GM23248 (cell line): ENCODE measurements at places on chromosomes 3 and 15. TPM values are rescaled to one million over a fixed set of nuclear protein-coding genes. Genes with fewer than 3 reads are reported as not detected.
A peak's percentile ranks its signal among the peaks of the same experiment; 100 is the strongest.

DNA sequence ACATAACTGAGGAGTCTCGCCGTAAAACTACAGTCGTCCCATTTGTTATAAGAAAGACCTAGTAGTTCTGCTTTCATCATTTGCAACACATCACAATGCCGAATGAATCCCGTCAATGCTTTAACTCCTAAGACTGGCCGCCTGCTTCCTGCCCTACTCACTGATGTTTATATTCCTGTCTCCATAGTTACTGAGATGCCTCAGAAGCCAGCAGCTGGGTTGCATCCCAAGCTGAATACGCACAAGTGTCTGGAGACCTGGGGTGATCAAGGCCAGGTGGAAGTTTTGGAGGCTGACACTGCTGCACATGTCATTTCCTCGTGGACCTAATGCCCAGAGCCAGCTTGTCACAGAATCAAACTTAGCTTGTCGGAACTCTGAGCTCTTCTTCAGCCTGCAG lies 95.2 kb upstream of the UBE2E1 start:
- no peak for DNase-seq

DNA sequence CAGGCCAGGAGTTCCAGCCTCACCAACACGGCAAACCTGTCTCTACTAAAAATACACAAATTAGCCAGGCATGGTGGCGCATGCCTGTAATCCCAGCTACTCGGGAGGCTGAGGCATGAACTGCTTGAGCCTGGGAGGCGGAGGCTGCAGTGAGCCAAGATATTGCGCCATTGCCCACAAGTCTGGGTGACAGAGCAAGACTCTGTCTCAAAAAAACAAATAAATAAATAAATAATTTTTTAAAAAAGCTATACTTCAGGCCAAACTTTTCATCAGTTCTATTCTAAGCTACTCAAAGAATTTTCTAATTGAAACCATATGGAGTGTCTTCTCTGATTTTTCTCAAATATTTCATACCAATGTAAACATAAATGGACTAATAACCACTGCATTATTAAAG lies 43.5 kb downstream of the PHC3 start:
- DNase-seq: peak; percentile 38

DNA sequence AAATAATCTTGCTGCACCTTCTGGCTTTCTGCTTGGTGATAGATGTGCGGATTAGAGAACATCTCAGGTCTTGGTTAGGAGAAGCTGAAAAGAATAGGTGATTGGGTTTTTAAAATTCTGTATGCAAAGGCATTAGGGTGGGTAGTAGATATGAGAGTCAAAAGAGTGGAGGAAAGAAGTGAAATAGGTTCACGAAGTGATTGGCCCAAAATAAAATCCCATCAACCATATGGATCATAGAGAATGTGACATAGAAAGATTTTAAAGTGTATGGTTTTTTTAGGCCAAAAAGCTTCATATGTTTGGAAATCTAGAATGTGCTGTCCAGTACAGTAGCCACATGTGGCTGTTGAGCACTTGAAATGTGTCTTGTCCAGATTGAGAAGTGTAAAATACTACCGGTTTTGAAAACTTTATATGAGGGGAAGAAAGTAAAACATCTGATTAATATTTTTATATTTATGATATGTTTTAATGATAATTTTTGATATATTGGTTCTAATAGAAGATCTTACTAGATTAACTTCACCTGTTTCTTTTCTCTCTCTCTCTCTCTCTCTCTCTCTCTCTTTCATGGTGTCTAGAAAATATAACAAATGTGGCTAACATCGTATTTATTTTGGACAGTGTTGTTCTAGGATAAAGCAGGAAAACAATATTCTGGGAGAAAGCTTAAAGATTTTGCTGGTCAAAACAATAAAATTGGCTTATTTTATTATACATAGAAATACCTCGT lies 2.9 kb downstream of the MBNL1 start:
- DNase-seq: peak; percentile 40

C3orf49 gene
- polyA plus RNA-seq: not detected in 2 replicates

CPNE9 gene
- polyA plus RNA-seq: not detected in 2 replicates

CCDC51 gene
- 14.0 and 14.9 TPM in 2 replicates for polyA plus RNA-seq

DNA sequence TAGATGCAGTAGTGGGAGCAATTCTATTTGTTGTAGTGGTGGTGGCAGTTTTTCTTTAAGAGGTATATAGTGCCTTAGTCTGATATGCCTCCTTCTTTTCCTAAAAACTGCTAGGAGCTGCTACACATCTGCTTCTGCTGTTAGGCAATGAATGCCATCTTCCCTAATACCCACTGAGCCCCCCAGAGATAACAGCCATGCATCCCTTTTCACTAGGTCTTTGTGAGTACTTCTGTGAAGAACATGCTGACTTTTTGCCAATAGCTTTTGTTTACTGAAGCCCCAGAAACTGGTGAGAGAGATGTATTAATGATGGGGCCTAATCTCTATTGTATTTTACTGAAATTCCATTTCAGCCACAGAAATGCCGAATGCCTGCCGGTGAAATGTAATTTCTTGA lies 92.6 kb upstream of the CHL1 start:
- DNase-seq: no peak

DNA sequence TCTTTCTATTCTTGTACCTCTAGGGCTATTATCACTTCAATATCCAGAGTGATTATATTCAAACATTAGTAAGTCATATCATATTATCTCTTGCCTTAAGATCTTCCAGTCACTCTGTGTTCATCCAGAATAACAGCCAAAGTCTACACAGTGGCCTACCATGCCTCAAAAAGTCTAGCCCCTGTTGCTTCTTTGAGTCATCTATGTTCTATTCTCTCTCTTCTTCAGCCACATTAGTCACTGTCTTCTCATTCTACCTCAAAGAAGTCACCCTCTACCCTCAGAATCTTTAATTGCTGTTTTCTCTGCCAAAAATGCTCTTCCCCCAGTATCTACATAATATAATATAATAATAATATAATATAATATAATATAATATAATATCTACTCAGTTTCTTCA lies 356.0 kb downstream of the NLGN1 start:
- DNase-seq: peak; percentile 40

GRCh38 chr3:187951452-187952190 lies 202.3 kb upstream of the LPP start:
- peak; percentile 8 for DNase-seq

DNA sequence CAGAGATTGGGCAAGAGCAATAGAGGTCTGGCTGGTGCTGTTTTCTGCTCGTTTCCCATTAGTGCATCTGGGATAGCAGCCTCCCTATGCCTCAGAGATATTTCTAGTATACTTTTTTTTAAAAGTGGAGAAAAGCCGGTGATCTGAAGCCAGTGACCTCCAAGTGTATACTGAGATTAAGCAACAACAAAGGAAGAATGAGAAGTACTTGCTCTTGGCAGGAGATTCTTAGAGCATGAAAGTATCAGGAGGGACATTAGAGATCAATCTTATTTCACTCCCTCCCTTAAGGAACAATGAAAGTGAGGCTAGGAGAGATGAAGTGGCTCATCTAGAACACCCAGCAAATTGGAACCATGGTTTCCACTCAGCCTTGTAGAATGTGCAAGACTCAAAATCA lies 423.3 kb downstream of the SOX2 start:
- DNase-seq: no peak

AADACL2 gene
- polyA plus RNA-seq: not detected in 2 replicates

MUC20 gene
- polyA plus RNA-seq: not detected in 2 replicates

- DNase-seq: no peak
These were observed 225.2 kb downstream of the TCF12 start for GRCh38 chr15:57143511-57144078.

NEDD4 gene
- 9.9 and 11.0 TPM in 2 replicates for polyA plus RNA-seq

DNA sequence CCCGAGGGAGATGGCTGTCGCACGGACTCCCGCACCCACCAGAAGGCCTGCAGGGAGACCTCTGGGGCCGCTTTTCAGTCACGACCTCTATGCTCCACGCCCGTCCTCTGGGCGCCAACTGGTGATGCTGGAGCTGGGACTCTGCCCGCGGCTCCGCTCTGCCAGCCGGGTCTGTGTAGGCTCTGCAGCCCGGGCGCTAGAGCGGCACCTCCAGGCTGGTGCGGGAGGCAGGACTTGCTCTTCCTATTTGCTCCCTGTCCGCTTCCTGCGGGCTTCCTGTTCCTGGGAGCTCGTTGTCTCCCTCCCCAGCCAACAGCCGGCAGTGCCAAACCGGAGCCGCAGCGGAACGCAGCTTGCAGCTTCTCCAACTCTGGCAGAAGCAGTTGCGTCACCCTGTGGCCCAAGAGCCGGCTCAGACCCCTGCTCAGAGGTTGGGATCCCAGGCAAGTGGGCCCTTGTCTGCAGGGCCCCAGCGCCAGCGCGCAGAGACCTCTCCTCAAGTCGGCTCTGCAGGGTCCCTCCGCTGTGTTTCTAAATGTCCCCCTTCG lies 285.9 kb downstream of the XXYLT1 start:
- DNase-seq: peak; percentile 89

CCDC54 gene
- polyA plus RNA-seq: 0.16 and 0.52 TPM in 2 replicates

GRCh38 chr3:166734734-166735133 lies 645.4 kb downstream of the ZBBX start:
- DNase-seq: no peak

CLDN18 gene
- polyA plus RNA-seq: 0.18 TPM in 2 replicates

DNA sequence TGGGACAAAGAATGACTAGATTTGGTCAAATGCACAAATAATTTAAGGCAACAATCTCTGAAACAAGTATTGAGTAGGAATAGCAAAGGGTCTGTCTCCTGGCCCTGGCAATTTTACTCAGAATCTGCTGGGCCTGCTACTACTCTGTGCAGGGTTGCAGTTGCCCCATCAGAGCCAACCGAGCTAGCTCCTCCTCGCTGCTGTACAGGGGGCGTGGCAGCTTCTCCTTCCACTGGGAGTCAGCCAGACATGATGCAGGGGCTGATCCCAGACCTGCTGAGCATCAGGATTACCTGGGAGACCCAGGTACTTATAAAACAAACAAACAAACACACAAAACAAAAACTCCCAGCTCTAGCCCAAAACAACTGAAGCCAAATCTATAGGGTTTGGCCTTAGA lies 30.5 kb upstream of the PXYLP1 start:
- no peak for DNase-seq

DNA sequence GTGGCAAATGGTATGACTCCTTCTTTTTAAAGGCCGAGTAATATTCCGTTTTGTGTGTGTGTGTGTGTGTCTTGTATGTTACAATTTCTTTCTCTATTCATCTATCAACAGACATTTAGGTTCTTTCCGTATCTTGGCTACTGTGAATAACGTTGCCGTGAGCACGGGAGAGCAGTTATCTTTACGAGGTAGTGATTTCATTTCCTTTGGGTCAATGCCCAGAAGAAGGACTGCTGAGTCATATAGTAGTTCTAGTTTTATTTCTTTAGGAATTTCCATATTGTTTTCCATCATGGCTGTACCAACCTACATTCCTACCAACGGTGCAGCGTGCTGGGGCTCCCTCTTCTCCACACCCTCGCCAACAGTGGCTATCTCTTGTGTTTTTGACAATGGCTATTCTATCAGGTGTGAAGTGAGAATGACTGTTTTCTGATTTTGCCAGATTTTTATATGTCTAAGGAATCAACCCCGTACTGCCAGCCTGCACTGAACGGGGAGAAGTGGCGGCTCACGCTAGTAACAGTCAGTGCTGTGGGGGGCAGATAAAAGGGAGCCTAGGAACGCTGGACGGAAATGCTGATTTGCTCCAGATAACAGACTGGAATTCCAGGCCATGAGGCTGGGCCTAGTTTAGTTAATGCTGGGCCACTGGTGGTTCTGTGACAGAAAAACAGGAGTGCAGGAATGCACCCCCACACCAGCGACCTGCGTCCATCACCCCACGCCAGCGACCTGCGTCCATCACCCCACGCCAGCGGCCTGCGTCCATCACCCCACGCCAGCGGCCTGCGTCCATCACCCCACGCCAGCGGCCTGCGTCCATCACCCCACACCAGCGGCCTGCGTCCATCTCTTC lies 168.1 kb downstream of the XXYLT1 start:
- DNase-seq: peak; percentile 96

GRCh38 chr3:187044206-187044605 lies 95.1 kb downstream of the RPL39L start:
- DNase-seq: no peak

DNA sequence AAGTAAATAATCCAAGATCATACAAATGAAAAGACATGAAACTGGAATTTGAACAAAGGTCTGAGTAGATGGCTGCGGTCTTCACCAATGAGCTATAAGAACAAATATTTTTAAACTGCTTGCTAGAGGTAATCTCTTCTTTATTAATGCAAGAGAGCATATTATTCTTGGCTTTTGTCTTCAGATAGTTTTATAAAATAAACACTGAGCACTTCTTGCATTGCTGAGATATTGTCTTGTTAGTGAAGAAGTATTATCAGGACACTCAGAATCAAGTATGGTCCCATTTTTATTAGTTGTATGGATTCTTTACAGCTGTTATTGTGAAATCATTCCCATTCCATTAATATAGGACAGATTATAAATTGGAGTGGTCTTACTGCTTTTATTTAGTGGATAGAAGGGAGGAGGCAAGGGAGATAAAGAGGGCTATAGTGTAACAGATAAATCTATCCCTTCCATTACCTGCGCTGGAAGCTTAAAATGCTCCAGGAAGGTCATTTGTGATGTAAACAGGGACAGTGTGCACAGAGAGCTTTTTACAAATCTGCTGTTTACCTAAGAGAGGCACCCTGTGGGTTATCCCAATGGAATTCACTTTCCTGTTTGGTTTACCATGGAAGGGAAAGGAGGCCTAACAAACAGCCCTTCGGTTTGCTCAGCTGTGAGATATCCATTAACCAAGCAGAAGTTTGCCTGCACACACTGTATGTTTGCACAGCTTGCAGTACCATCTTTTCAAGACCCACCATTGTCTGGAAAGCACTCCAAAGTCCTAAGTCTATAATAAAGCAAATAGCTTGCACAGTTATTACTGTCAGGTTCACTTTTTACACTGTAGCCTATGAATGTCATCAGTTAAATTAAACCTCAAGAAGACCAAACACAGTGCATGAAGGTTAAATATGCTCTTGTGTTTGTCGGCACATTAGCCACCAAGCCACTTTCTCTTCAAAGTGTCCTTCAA lies 347.7 kb upstream of the TGFBR2 start:
- no peak for DNase-seq

GRCh38 chr15:78914027-78914764 lies 30.6 kb downstream of the CTSH start:
- peak; percentile 66 for DNase-seq

DNA sequence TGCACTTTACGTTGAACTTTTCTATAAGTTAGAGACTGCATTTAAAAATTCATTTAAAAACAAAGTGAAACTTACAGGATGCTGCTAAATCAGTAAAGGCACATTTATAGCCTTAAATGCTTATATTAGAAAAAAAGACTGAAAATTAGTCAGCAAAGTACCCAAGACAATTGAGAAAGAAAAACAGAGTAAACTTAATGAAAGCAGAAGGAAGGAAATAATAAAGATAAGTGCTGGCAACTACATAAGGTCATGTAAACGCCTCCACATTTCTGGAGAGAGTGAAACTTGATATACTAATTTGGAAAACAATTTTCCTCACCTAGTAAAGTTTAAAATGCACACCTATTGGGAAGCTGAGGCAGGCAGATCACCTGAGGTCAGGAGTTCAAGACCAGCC lies 58.2 kb upstream of the ACAN start:
- peak; percentile 18 for DNase-seq

DNA sequence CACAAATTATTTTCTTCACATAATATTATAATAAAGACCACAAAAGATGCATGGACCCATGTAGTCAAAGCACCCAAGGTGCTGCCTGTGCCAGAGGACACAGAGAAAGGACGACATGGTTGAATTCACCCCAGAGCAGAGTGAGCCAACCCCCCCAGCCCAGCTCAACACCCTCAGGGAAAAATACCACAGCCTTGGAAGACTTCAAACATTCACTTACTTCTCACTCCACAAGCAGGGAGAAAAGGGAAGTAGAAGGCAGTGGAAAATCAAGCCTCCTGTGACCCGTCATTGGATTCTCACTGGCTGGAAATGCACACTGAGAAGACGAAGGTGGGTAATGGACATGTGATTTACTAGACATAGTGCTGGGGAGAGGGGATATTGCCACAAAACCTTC lies 70.8 kb downstream of the TAFA4 start:
- no peak for DNase-seq

GRCh38 chr15:51917493-51917892 lies 54.1 kb downstream of the LEO1 start:
- DNase-seq: peak; percentile 29
